CD4-positive, alpha-beta T cell treated with Interferon gamma for 1 hour (primary cell): ENCODE measurements at places on chromosomes 3 and 15.

DNA sequence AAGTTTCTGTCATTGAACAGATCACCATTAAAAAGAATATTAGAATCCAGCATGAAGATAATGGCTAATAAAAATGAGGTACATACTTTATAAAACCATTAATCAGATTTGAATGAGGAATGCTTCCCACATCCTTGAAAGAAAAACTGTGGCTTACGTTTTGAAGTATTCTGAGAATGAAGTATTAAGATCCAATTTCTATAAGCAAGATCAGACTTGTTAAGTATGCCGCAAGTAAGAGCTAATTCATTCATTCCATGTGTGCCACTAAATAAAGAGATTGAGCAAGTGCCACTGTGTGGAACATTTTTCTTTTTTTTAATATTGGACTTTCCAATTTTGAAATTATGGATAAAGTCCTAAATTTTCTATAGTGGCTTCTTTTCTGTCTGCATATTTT, 30.6 kb downstream of the NMD3 start:
- no peak for DNase-seq

GRCh38 chr3:124558991-124559845, 171.0 kb upstream of the UMPS start:
- DNase-seq = no peak

GRCh38 chr3:20078194-20078714, 38.0 kb downstream of the KAT2B start:
- no peak for DNase-seq

GRCh38 chr3:140731440-140732119, 53.7 kb downstream of the TRIM42 start:
- no peak for DNase-seq

GRCh38 chr3:28907616-28908015, 373.3 kb upstream of the RBMS3 start:
- DNase-seq = no peak

DNA sequence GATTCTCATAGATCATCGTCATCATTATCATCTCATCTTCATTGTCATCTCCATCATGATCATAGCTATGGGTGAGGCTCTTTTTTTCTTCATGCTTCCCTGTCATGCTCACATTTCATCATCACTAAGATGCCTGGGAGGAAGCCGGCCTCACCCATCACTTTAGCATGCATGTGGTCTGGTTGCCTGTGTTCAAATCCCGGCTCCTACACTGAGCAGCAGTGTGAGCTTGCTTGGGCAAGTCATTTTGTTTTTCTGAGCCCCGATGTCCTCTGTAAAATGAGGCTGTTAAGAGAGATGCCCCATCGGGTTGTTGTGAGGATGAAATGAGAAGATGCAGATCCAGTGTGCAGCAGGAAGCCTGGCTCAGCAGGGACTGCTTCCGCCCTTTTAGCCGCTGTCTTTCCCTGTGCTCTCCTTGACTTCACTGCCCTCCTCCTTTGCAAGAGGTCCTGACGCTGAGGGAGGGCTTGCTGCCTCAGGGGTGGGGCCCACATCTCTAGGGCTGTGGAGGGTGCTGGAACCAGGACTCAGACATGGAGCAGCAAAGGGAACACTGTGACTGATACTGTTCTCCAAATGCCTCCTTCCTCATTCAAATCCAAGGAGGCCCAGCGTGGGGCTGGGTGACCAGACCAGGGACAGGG, 14.4 kb upstream of the FAM3D start:
- no peak for DNase-seq

- DNase-seq = no peak
Measured at GRCh38 chr15:100234158-100235029, 107.4 kb downstream of the ADAMTS17 start.

DNA sequence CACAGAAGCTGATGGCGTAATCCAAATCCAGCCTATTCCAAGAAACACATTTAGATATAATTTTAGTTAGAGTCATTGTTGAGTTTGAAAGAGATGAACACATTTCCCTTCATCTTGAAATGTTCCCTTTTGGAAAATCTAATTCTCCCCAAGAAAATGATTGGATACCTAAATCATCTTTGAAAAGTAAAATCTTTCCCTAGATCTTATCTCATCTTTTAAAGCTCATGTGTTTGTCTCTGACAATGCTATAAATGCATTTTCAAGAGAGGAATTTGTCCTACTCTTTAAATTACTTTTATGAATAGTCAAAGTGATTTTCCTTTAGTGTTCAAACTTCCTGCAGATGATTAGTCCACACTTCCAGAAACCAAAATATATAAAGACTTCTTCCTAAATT, 82.6 kb upstream of the CNTN6 start:
- no peak for DNase-seq

- no peak for DNase-seq
Measured at GRCh38 chr3:99537416-99537815, 101.0 kb upstream of the COL8A1 start.

DNA sequence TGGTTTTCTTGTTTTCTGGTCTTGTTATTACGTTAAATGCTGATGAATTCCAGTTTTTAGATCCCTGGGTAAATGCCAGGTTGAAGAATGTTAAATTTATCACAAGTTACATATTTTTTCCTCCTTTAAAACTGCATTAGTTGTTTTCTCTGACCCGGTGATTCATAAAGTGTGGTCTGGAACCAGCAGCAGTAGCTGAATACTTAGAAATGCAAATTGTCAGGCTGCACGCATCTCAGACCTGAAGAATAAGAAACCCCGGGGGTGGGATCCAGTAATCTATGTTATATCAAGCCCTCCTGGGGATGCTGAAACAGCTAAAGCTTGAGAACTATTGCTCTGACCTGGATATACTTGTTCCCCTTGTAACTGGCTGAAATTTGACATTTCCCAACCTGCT, 69.1 kb downstream of the PEX5L start:
- DNase-seq = no peak

GRCh38 chr15:27481768-27482167, 510.8 kb downstream of the GABRG3 start:
- no peak for DNase-seq
